Stimulated activated CD4-positive, alpha-beta T cell treated with anti-CD3 and anti-CD28 coated beads, Interleukin-1b, Interleukin-23, amount 100 ng/mL, for 24 hours (primary cell): ENCODE measurements at places on chromosomes 11 and 22.

DNA sequence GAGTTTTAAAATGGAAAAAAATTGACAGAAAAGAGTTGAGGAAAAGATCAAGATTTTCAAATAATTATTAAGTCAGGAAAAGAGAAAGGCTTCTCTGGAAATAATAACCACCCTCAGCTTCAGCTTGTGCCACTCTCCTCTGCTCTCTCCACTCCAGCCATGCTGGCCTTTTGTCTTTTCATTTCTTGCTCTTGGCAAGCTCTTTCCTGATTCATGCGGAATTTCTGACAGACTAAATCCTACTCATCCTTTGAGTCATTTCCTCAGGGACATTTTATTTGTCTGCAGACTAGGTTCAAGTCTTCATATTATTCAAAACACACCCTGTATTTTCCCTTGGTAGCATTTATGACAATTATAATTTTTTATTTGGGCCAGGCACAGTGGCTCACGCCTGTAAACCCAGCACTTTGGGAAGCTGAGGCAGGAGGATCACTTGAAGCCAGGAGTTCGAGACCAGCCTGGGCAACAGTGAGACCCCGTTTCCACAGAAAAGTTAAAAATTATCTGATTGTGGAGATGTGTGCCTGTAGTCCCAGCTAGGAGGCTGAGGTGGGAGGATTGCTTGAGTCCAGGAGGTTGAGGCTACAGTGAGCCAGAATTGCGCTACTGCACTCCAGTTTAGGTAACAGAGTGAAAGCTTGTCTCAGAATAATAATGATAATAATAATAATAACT lies 7.8 kb upstream of the P4HA3 start:
- DNase-seq = no peak

GRCh38 chr11:66150140-66150539 lies 80.1 kb downstream of the PACS1 start:
- no peak for DNase-seq

GRCh38 chr22:23820748-23821211 lies 18.0 kb downstream of the DERL3 start:
- no peak for DNase-seq

GRCh38 chr22:25035715-25036114 lies 83.2 kb downstream of the KIAA1671 start:
- no peak for DNase-seq

- DNase-seq = no peak
These were observed 23.3 kb upstream of the FAM181B start for GRCh38 chr11:82756765-82757639.

DNA sequence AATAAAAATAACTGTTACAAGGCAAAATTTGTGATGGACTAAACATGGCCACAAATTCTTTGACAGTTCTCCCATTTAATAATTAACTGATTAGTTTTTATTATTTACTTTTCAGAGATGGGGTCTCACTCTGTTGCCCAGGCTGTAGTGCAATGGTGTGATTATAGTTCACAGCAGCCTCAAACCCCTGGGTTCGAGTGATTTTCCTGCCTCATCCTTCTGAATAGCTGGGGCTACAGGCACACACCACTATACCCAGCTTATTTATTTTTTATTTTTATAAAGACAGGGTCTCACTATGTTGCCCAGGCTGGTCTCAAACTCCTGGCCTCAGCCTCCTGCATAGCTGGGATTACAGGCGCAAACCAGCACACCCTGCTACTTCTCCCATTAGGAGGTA lies 4.5 kb upstream of the PATL1 start:
- no peak for DNase-seq
